ENCODE measurements at places on chromosomes 4 and X. TPM values are rescaled to one million over a fixed set of nuclear protein-coding genes. Genes with fewer than 3 reads are reported as not detected.

NRK gene
- 0.14 TPM for polyA plus RNA-seq

SSX4 gene
- not detected for polyA plus RNA-seq

SPATA4 gene
- 0.34 TPM for polyA plus RNA-seq

HTR2C gene
- polyA plus RNA-seq, result not detected

H2BW2 gene
- not detected for polyA plus RNA-seq

RRH gene
- not detected for polyA plus RNA-seq

GATA1 gene
- not detected for polyA plus RNA-seq

CPZ gene
- polyA plus RNA-seq, result 1.5 TPM

PLS3 gene
- polyA plus RNA-seq, result 23.7 TPM

GAGE2A gene
- polyA plus RNA-seq, result not detected

Data from right cardiac atrium (tissue), 5 donors.